ENCODE measurements at places on chromosomes 2 and 18. TPM values are rescaled to one million over a fixed set of nuclear protein-coding genes. Genes with fewer than 3 reads are reported as not detected.

The PDE1A gene
- 9.6 TPM for total RNA-seq

The ABCA12 gene
- not detected for total RNA-seq

The DNAJC10 gene
- 47.2 TPM for total RNA-seq

The VPS54 gene
- 12.7 TPM for total RNA-seq

The DAPL1 gene
- not detected for total RNA-seq
